ENCODE measurements at places on chromosomes 12 and 14.

DNA sequence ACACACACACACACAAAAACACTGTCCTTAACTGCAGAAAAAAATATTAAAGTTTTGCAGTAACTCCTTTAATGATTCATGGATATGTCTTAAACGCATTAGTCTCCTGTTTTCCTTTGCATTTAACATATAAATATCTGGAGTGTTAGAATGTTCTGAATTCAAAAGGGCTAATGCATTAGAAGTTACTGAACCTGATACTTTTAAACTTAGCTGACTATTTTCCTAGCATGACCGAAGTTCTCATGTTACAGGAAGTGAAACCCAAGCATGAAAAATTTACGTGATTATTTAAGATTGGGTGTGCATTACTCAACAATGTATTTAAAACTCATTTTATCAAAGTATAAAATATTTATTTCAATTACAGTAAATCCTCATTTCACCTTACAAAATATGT, 791.2 kb downstream of the FLRT2 start:
- no peak for DNase-seq

DNA sequence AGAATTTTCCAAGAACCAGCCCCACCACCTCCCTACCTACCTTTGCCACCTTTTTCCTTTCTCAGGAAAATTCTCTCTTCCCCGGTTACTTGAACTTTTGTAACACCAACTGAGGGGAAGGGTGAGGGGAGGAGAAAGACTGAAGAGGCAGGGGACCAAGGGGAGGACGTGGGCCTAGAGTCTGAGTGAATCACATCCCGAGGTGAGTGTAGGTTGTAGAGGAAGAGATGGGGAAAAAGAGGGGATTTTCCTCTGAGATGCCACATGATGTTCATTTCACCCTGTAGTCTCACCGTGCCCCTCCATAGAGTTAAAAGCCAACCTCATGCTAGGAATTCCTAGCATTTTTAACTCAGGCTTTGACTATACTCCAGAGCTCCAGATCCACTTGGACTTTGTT, 311.8 kb downstream of the RPAP3 start:
- no peak for DNase-seq

DNA sequence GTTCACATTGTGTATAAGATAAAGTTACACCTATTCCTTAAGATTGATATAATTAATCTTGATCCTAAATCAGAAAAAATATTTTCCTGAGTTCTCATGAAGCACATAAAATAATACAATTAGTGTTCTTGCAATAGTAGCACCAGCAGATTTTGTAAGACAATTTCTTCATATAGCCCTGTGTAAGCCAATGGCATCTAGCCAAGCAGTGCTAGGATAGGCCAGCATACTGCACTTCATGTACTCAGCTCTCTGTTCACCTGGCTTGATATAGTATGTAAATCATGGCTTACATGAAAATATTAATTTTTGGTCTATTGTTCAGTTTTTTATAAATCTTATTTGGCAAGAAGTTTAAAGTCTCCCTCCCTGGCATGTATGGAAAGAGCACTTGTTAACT, 1.9 kb downstream of the KLRF2 start:
- no peak for DNase-seq

DNA sequence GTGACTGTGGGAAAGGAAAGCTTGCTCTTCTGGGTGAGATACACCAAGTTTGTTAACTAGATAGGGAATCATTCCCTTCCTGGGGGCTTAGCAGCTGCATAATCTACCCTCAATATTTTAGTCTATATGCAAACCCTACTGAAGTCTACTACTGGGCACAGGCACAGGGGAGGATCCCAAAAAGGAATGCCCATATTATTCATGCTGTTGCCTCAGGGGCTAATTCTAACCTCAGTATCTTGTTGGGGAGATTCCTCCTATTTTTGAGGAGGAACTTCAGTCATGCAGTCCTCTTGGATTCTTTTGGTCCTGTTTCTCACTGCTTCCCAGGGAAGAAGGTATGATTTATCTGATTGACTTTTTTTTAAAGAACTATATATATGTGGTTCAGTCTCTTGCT, 58.9 kb upstream of the ANKS1B start:
- DNase-seq: no peak

GRCh38 chr12:12954878-12955625, 3.1 kb upstream of the GPRC5D start:
- no peak for DNase-seq

- no peak for DNase-seq
Measured at GRCh38 chr12:24948420-24948756, 513 bp downstream of the BCAT1 start.

- DNase-seq: no peak
Measured at GRCh38 chr12:99388671-99389195, 258.8 kb upstream of the GARIN6 start.

DNA sequence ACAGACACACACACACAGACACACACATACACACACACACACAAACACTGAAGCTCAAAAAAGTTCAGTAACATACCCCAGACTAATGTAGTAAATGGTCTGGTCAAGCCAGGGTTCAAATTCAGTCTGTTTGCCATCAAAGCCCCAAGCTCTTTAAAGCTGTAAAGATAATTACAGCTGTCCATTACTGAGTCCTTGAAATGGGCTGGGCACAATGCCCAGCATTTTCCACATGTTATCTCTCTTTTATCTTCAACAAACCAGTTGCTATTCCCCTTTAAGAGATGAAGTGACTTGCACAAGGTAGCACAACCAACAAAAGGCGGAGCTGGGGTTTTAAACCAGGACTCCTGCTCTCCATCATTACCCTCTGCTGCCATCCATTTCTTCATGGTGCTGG, 7.6 kb upstream of the UNC119B start:
- no peak for DNase-seq

DNA sequence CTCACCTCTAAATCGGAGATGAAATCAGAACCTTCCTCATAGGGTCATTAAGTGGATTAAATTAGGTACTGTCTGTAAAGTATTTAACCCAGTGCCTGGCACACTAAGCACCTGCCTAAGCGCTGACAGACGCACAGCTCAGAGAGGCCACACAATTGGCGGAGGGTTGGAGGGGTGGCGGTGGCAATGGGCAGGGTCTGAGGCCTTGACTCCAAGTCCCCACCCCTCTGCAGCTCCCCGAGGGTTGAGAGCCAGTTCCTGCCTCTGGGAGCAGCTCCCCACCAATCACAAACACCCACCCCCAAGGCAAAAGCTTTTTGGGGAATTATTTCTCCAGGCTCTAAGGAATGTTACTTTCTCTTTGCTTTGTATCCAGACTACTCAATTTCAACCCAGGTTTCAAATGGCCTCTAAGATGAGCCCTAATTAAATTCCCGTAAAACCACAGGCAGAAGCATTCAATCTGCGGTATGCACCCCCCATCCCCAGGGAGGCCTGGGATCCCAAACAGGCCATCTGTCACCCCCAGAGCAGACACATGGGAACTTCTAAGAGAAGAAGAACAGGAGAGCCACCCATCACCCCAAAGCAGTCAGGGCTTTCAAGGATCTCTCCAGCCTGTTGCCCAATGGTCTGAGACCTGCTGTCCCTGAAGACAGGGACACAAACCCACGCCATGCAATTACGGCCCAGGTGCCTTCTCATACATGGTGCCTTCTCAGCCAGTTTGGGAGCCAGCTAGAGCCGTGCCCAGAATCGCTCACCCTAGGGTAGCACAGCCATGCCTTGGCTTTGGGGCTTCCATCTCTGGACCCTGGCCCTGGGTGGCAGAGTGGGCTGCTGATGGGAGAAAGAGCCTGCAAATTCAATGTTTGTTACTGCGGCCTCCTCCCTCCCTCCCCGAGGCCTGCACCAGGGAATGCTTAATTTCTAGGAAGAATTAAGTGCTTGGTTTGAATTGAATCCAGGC, 66.1 kb downstream of the CHGA start:
- no peak for DNase-seq

- DNase-seq: no peak
Measured at GRCh38 chr12:6234906-6235305, 34.7 kb downstream of the CD9 start.

- DNase-seq: no peak
Measured at GRCh38 chr12:96198965-96199364, 4.8 kb downstream of the ELK3 start.

- DNase-seq: no peak
Measured at GRCh38 chr14:57659052-57659451, 165.4 kb upstream of the CCDC198 start.

- no peak for DNase-seq
Measured at GRCh38 chr12:130083734-130084133, 78.5 kb upstream of the FZD10 start.

- no peak for DNase-seq
Measured at GRCh38 chr14:43207189-43207588, 1299.9 kb downstream of the FSCB start.

DNA sequence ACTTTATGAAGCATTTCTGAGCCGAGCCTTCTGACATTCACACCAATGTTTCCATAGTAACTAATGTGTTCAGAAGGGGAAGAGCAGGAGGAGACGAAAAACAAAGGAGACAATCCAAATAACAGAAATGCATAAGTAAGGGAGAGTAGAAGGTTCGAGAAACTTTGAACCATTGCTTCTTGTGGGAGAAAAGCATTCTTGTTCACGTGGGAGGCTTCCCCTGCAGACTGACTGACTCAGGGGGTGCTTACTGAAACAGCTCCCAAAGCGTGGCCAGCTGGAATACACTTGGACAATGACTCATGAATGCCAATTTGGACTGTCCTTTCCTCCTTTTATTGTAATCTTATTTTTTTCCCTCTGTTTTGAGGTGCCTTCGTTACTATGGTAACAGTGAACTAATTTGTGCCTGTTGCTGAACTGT, 73.9 kb downstream of the NEDD1 start:
- no peak for DNase-seq

GRCh38 chr12:4118017-4118510, 155.5 kb upstream of the CCND2 start:
- no peak for DNase-seq

DNA sequence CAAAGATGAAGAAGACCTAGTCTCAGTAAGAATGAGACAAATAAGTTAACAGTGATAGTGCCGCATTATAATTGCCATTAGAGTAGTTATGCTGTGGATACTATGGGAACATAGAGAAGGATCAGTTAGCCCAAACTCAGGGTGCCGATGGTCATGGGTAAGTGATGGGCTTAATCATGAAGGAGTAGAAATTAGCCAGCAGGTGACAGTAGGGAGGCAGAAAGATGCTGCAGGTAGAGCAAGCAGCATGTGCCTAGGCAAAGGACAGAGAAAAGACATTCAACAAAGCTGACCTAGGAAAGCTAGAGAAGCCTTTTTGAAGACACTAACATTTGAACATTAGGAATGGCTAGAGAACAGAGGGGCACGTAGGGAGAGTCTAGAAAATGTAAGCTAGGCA, 30.6 kb upstream of the PTPRQ start:
- DNase-seq: no peak

DNA sequence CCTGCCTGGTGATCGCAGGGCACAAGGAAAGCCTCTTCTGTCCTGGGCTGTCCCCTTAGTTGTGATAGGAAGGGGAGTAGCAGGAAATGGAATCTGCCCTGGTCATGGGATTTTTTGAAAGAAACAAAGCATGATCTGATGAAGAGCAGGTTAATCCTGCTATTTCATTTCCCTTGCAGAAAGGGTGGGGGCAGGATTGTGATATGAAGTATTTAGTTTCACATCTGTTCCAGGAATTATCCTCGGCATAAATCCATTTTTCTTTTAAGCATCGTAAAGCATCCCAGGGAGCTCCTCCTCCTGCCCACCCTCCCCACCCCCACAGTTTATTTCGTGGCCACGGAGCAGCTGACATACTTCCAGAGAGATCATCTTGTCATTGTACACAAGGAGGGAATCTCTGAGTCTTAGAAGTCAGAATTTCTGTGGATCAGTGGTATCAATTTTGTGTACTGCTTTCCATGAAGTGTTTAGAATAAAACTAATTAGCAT, 53.1 kb downstream of the TGFB3 start:
- DNase-seq: no peak

- no peak for DNase-seq
Measured at GRCh38 chr12:115799610-115800009, 477.9 kb downstream of the MED13L start.

- no peak for DNase-seq
Measured at GRCh38 chr14:66413901-66414300, 72.3 kb upstream of the CCDC196 start.

- no peak for DNase-seq
Measured at GRCh38 chr14:41668356-41668755, 61.7 kb downstream of the LRFN5 start.

- no peak for DNase-seq
Measured at GRCh38 chr14:59086241-59086882, 102.1 kb upstream of the DAAM1 start.

All from activated T-helper 9 cell treated with anti-CD3 and anti-CD28 coated beads, Interleukin-2, amount 50 U/mL, for 16 hours (primary cell).